Activated CD4-positive, CD25-positive, alpha-beta regulatory T cell treated with anti-CD3 and anti-CD28 coated beads, Interleukin-2, amount 50 U/mL, for 72 hours (primary cell): ENCODE measurements at places on chromosomes 7 and 10.

DNA sequence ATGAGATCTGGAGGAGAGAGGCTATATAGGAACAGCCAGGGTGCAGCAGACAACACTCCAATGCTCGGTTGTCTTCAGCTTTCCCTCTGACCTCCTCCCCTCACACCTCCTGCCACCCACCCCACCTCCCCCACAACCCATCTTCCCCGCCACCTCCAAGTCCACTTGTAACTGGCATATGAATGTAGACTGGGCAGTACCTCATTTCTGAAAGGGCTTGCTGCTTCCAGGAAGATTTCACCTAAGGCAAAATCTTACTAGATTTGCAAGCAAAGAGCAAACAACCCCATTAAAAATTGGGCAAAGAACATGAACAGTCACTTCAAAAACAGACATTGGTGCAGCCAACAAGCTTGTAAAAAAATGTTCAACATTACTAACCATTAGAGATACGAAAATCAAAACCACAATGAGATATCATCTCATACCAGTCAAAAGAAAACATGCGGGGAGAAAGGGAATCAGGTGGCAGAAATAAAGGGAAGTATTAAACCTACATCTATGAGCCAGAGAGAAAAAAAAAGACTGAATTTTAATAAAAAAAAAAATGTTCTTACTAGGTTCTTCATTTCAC, 164.6 kb upstream of the C1GALT1 start:
- no peak for DNase-seq

GRCh38 chr10:77214799-77215198, 422.8 kb downstream of the KCNMA1 start:
- no peak for DNase-seq

GRCh38 chr10:110836706-110837105, 35.0 kb upstream of the PDCD4 start:
- DNase-seq: no peak

- no peak for DNase-seq
These were observed 591.6 kb downstream of the REEP3 start for GRCh38 chr10:64112701-64113355.

DNA sequence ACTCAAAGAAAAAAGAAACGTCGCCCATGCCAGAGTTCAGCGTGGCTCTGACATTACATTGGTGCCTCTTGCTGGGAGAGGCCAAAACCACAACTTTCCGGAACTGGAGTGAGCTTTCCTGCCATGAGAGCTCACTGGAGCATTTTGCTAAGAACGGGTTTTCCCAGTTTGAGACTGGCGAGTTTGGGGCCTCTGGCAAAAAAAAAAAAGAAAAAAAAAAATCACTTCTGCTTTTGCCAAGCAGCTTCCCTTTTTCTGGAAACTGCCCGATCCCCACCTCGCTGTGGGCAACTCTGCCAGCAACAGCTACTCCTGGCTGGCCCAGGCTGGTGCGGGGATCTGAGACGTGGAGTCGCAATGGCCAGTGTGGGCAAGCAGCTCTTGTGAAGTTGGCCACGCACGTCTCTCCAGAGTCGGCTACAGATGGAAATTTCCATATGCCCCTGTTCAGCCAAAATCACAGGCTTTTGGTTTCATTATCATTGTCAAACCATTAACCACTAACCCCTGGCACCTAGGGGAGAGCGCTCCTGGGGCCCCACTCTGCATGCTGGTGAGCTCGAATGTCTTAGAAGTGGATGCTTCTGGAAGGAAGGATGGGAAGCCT, 25.7 kb downstream of the PRKAG2 start:
- peak; percentile 41 for DNase-seq

DNA sequence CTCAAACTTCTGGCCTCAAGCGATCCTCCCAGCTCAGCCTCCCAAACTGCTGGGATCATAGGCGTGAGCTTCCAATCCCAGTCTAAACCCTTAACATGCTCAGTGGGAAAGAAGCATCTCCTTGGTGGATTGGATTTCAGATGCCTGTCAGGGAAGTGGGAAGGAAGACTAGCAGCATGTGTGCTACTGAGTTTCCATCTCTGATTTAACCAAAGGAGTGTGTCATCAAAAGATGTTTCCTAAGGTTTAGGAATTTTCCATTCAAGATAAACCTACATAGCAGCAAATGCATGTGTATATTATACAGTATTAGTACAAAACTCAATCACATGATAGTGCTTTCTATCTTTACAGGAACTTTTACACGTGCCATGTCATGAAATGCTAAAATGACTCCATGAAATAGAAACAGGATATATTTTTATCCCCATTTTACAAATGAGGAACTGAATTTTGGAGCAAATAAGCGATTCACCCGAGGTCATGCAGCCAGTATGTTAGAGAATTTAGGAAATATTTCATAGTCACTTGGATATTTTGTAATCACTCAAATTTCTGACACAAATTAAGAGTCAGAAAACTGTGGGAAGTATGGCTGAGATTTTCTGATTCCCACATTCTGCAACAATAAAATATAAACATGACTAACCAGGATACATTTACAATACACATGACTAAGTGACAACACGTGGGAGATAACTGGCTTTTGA, 11.4 kb upstream of the TMEM26 start:
- no peak for DNase-seq

- no peak for DNase-seq
These were observed 356.2 kb downstream of the SDK1 start for GRCh38 chr7:3657206-3657605.

- no peak for DNase-seq
These were observed 51.1 kb upstream of the IL6 start for GRCh38 chr7:22675917-22676343.

GRCh38 chr7:30148951-30149459, 14.2 kb downstream of the MTURN start:
- DNase-seq: no peak

GRCh38 chr10:61900829-61901792, at the start of gene ARID5B:
Gene ARID5B, plus strand, starts transcription at chr10:61901699. Its CDS starts 11 bp downstream, at chr10:61901710.
- DNase-seq: peak; percentile 37

GRCh38 chr7:134480730-134481129, 21.8 kb upstream of the AKR1B1 start:
- DNase-seq: no peak

GRCh38 chr10:92038949-92039348, 115.4 kb downstream of the BTAF1 start:
- DNase-seq: no peak

DNA sequence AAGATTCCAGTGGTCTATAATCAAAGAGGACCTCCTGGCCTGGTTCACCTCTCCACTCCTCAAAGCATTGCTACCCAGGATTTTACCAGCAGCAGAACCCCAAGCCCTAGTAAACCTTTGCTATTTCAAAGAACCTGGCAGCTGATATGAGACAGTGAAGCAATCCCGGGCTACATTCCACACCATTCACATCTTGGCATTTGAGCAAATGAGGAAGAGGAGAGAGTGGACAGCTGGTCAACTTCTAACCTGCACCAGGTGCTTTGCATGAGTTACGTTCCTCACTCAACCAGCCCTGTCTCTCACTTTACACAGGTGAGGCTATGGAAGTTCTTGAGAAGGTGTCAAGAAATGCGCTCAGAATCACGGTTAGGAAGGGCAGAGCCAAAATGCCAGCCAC, 1.1 kb downstream of the CCDC3 start:
- DNase-seq: no peak

DNA sequence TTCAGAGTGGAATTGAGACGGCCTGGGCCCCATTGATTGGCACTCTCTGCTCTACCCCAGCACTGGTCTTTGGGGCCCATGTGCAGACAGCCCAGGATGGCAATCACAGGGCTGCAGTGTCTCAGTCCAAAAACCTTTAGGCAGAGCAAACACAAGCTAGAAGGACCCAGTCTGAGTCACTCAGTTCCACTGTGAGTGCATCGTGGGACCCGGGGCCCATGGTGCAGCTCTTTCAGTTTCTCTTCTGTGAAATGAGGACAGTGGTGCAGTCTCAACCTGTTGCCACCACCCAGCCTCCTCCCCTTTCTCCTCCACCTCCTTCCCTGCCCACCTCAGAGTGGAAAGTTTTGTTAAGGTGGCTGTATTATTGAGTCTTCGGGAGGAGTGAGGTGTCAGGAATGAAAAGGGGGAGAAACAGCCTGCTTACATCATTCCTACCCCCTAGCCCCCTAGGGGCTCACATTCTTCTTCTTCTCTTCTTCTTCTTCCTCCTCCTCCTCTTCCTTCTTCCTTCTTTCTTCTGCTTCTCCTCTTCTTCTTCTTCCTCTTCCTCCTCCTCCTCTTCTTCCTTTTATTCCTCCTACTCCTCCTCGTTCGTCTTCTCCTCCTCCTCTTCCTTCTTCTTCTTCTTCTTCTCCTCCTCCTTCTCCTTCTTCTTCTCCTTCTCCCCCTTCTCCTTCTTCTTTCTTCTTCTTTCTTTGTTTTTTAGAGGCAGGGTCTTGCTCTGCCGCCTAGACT, 19.5 kb upstream of the CARD11 start:
- DNase-seq: peak; percentile 66

GRCh38 chr10:14502431-14502830, 171.7 kb upstream of the FRMD4A start:
- DNase-seq: no peak

GRCh38 chr10:128943111-128943510, 523.9 kb upstream of the MGMT start:
- DNase-seq: no peak

DNA sequence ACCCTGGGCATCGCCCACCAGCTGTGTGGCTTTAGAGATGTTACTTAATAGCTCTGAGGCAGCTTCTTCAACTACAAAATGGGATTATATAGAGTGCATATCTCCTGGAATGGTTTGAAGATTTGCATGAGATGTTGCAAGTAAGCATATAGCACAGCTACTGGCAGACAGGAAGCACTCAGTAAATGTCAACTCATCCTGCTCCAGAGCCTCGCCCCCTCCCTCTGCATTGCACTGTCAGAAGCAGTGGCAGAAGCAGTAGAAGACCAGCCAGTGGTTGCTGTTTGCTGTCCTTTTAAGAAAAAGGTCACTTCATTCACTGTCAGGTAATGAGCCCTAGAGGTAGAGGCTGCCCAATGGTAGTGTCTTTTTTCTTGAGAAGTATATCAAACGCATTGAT, 180.0 kb upstream of the GHITM start:
- DNase-seq: no peak

DNA sequence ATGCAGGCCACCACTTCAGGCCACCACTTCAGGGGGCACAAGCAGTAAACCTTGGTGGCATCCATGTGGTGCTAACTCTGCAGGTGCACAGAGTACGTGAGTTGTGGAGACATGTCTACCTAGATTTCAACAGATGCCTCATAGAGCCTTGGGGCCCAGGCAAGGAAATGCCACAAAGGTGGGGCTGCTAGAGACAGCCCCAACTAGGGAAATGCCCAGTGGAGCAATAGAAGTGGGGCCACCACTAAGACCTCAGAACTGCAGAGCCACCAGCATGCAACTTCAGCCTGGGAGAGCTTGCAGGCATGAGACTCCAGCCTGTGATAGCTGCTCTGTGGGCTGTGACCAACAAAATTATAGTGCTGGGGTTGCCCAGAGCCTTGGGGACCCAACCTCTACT, 107.6 kb downstream of the DNAJC1 start:
- DNase-seq: no peak

DNA sequence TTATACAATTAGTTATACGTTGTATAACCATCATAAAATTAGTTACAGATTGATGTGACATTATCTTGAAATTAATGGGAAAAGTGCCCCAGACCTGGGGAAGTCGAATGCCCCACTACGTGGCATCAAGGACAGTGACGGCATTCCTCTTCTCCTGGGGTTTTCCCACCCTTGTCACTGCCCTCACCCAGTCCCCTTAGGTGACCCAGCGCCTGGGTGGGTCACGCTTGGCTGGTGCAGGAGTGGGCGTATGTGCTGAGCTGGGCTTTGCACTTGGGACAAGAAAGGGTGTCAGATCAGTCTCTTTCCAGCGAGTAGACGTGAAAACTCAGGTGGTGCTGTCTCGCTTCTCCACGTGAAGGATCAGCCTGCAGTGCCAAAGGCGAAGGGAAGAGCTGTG, 7.6 kb downstream of the FOXK1 start:
- DNase-seq: no peak

DNA sequence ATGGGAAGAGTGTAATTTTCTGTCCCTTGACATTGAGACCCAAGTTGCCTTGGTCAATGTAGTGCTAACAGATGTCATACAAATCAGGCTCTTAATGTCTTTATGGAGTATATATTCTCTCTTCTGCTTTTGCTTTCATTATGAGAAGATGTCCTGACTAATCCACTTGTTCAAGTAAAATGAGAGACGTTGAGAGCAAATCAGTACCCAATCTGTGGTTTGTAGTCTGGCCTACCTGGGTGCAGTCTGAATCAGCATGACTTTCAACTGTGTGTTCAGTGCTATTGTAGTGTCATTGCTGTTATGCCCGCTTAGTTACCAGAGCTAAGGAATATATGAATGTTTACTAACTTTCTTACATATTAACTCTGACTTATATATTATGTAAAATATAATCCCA, 612.4 kb downstream of the ANKRD7 start:
- no peak for DNase-seq

DNA sequence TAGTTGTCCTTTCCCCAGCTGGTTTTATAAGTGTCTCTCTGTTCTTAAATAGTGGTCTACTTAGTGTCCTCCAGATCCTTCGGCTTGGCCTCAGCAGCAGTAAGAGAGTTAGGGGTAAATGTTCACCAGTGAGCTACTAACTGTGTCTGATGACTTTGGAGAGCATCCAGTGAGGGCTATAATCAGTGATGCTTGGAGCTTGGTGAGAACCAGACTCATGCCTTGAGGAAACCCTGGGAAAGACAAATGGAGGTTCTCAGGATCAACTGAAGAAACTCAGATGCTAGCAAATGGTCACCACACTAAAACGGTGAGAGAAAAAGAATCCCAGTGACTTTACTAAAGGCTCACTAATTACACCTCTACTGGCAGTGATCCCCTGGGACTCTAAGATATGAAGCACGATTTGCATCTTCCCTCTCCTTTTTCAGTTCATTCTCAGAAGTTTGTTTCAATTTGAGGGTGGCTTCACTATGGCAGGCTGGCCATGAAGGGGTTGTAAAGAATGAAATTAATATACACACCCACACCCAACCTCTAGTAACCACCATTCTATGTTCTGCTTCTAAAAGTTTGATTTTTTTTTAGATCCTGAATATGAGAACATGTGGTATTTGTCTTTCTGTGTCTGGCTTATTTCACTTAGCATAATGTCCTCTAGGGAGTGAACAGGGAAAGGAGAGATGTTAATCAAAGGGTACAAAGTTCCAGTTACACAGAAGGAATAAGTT, 177.9 kb downstream of the PDE1C start:
- DNase-seq: no peak

DNA sequence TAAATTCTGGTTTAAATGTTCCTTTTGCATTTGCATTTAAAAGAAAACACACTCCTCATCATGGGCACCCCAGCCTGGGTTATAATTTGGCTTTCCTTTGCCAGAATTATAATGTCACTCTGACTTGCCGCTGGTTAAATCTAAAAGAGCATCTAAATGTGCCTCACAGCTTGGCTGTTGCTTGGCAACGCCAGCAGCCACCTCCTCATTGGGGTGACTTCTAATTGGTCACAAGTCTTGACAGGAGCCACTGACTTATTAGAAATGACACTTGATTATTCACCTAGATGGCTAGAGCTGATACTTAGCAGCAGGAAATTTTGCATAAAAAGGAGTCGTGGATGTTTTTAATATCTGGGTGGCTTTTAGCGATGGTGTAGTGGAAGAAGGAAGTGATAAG, 114.3 kb downstream of the TBXAS1 start:
- DNase-seq: no peak

- DNase-seq: no peak
These were observed 145.1 kb downstream of the PLXNA4 start for GRCh38 chr7:132430861-132431822.

GRCh38 chr7:155279787-155280445, 17.8 kb upstream of the INSIG1 start:
- DNase-seq: no peak

GRCh38 chr7:96246919-96247318, 75.0 kb downstream of the SLC25A13 start:
- no peak for DNase-seq

- no peak for DNase-seq
These were observed 56.6 kb upstream of the BET1 start for GRCh38 chr7:94060752-94061151.
